ENCODE measurements at places on chromosomes 1 and 21. TPM values are rescaled to one million over a fixed set of nuclear protein-coding genes. Genes with fewer than 3 reads are reported as not detected.

DNA sequence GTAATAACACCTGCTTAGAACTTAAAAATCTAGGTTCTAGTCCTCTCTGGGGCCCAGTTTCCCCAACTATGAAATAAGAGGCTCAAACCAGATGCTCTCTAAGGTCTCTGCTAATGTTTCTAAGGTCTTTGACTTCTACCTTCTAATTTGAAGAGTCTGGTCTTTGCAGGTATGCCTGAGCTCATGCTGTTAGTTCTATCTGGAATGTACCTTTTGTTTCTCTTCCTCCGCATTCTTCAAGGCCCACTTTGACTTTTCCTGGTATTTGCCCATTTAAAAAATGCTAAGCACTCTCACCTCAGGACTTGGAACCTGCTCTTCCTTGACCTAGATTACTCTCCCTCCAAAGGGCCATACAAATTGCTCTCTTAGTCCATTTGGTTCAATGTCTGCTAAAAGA lies 13.5 kb downstream of the SLC35D1 start:
- no peak for DNase-seq

DNA sequence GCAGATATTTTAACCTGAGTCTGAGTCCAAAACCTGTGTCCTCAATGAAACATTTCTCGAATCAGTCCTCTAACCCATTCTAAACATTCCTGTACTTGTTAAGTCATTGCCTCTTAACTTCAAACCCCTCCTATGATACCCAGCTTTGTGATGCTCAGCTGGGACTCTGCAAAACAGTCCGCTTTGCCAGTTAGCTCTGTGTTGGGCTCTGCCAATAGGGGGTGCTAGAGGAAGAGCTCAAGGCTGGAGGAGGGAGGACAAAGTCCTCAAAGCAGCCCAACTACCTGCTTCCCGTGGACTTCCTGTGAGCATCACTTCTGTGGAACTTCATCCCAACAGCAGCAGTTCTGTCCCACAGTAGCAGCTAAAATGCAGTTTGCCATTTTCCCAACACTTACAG lies 38.1 kb upstream of the SYT14 start:
- DNase-seq = peak; percentile 55

Gene JAM2
- total RNA-seq = 0.42 TPM

DNA sequence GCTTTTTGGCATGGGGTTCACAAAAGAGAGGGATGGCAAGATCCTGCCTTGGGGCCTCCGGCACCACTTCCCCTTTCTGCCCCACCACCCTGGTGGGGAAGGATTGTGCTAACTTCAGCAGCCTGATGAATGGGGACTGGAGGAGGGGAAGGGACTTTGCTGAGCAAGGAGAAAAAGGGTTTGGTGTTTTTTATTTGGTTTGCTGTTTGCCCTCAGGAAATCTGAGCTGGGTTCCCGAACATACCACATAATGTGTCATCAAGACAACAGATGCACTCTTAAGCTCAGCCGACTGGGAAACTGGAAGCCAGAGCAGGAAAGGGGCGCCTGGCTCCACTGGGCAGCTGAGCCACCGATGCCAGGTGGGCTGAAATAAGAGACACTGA lies 19.8 kb downstream of the OLFML2B start:
- peak; percentile 91 for DNase-seq

- DNase-seq = no peak
Observed at GRCh38 chr1:223011505-223011856, 131.6 kb downstream of the TLR5 start.

Gene SPRR5
- total RNA-seq = not detected

DNA sequence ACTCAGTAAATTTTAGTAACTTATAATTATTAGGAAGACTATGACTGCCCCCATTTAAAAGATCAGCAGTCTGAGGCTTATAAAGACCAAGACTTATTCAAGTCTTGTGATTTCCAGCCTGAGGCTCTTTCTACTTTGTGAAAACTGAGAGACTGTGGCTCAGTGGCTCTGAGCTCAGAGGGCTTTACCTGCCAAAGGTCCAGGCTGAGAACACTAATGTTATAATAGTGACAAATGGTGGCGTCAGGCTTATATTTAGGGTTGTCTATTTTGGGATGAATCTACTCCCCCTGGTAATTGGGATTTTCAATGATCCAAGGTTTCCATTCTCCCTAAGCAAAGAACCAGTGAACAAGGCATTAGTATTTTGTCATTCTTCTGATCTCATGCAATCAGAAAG lies 42.6 kb upstream of the EPS15 start:
- DNase-seq = no peak

GRCh38 chr1:65172936-65173690 lies 25.1 kb downstream of the AK4 start:
- DNase-seq = peak; percentile 78

Gene FCRL2
- not detected for total RNA-seq

GRCh38 chr1:65949230-65949626 lies 156.5 kb downstream of the PDE4B start:
- DNase-seq = no peak

Gene ANKRD34A
- total RNA-seq = 0.63 TPM

GRCh38 chr1:191572479-191572878 lies 585.8 kb upstream of the RGS18 start:
- DNase-seq = no peak

Gene EPHX1
- total RNA-seq = 8.8 TPM

DNA sequence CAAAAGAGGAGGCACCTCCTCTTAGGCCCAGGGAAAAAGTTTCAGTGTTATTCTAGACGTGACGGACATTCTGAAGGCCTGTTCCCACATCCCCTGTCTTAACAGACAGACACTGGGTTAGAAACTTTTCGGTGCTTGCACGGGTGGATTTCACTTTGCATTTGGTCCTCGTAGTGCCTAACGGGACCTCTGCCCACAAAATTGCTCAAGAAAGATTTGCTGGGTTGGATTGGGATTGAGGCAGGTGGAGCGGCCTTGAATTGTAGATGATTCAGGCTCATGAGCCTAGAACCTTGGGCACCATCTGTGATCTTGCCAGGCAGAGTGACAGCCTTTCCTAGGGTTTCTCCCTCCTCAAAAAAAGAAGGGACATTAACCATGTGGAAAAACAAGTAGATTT lies 2.8 kb downstream of the PLA2G5 start:
- no peak for DNase-seq

DNA sequence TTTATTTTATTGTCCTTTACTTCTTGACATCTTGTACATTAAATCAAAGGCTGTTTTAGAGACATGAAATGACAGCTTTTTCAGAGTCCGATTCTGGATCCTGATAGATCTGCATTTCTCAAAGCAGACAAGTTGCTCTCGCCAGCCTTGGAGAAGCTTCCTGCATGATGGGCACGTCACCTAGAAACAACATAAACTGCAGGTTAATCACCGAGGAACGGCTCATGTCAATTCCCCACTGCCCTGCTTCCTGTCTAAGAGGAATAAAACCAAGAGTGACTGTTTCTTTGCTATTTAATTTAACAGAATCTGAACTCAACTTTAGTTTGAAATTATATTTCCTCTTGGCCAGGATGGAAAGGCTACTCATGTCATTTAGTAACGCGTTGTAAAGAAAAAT lies 77.0 kb downstream of the RWDD3 start:
- no peak for DNase-seq

GRCh38 chr1:41430582-41430981 lies 53.9 kb downstream of the EDN2 start:
- no peak for DNase-seq

Gene SH2D2A
- 0.51 TPM for total RNA-seq

GRCh38 chr1:101238681-101239094 lies 1.9 kb downstream of the S1PR1 start:
- peak; percentile 95 for DNase-seq

Gene DIRAS3
- total RNA-seq = 67.9 TPM

Gene LCE2A
- not detected for total RNA-seq

DNA sequence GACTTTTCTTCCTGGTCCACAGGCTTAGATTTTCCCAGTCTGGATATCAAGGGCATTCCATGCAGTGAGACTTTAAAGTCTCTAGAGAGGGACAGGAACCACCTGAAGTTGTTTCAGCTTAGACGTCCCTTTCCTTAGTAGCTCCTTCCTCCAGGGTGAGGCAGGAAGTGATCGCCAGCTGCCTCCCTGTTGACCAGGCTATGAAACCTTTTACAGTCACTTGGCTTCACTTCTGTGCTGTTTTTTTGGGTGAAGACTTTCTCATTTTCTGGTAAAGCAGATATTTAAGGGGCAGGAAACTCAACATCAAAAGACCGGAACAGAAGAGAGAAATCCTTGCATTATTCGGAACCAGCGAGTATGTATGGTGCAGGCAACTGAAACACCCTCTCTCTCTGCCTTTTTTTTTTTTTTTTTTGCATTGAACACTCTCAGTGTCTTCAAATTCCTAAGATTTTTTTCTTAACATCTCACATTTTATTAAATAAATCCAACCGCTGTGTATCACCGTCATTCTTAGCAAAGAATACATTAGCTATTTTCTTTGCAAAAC lies 234.6 kb upstream of the IRF2BP2 start:
- DNase-seq = no peak

DNA sequence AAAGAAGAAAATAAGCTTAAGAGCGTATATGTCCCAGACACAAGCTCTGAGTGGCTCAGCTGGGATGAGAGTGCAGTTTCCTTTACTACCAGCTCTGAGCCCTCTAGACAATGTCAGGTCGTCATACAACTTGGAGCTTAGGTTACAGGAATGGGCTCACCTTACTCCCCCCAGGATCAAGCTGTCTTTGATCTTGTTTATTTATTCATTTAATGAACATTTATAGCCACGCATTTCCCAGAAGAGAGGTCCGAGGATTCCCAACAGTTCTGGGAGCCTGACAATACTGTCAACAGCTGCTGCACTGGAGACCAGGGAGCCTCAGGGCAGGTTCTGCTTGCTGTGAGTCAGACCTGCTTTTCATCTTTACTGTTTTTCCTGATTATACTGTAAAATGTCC lies 378.9 kb downstream of the PLPP3 start:
- peak; percentile 15 for DNase-seq

DNA sequence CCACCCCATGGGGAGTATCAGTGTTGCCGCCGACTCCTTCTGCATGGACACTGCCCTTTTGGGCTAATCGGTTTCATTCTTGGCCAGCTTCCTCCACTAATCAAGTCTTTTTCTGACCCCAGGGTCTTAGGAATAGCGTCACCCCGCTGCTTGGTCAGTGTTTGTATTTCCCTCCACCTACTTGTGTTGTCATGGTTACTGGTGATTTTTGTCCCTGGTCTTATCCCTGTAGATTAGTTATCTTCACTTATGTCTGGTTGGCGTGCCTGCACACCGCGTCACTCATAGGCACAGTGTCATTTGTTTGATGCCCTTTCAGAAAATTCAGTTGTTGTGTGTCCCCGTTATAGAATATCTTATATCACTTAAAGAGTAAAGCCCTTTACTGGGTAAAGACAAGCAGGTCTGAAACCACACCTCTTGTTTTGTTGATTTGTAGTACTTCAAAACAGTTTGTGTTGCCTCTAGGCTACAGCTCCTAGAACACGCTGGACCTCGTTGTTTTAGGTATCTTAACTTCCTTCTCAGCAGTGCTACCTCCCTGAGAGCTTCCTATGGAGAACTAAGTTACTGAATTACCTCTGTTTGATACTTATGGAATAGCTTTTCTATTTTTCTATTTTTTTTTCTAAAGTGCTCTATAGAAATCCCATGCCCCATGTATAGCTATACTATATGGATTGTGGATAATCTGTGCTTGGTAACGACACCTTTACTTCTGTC lies 868 bp downstream of the PPP1R12B start:
- peak; percentile 11 for DNase-seq

GRCh38 chr1:22115286-22115685 lies 27.6 kb downstream of the WNT4 start:
- no peak for DNase-seq

Gene WNT3A
- total RNA-seq = not detected

Gene SYPL2
- total RNA-seq = 0.15 TPM

DNA sequence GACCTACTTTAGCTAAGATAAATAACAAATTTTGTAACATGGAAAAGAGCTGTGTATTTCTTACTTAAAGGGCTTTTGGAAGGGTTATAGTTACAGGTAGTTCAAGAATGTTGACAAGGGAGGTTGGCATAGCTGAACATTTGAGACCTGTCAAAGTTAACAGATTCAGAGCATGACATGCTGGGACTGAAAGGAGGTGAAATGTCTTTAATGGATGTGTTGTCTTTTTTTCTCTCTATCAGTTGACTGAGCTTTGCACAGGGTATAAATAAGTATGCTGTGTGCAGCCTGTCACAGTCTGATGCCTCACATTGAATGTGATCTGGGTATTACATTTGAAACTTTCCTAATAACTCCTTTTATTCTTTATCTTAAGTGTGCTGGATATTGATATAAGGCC lies 411.9 kb upstream of the ZP4 start:
- DNase-seq = no peak

GRCh38 chr1:13901597-13901996 lies 201.6 kb downstream of the PRDM2 start:
- no peak for DNase-seq

Gene SYT2
- total RNA-seq = under 0.01 TPM

DNA sequence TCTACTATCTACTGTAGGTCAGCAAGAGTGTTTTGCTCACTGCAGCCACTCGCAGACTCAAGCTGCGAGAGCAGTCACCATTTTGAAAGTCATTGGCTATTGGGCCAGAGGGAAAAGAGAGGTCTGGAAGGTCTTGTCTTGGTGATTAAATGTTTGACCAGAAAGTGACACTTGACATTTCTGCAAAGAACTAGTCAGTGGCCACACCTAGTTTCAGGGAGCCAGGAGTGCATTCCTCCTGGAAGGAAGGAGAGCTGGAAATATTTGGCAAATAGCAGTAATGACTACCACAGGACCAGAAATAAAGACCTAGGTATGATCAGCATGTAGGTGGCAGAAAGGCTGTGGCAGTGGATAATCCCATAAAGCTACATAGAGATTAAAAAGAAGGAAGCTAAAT lies 440.0 kb upstream of the PLXNA2 start:
- no peak for DNase-seq

DNA sequence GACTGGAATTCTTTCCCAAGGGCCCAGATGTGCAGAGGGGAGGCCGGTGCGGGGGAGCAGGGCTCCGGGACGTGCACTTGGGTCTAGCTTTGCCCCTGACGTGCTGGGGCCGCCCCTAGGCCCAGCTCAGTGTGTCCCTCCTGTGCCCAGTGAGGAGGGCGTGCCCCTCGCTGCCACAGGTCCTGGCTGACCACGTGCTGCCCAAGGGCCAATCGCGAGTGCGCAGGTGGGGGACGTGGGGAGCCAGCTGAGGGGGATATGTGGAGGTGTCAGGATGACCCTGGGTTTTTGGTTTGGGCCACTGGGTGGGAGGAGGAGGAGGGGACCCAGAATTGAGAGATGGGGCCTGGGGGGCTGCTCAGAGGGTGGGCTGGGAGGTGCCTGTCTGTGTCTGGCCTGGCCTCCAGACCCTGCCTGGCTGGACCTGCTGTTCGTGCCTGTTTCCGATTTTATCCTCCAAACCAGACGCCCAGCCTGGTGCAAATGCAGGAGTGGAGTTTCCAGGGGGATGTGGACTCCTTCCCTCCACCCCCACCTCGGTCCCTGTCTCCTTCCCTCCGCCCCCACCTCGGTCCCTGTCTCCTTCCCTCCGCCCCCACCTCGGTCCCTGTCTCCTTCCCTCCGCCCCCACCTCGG lies 6.1 kb upstream of the RNF223 start:
- peak; percentile 92 for DNase-seq

- no peak for DNase-seq
Observed at GRCh38 chr21:20701235-20701634, 297.0 kb upstream of the NCAM2 start.

Gene LCE2C
- total RNA-seq = not detected
